Activated CD4-positive, alpha-beta T cell treated with anti-CD3 and anti-CD28 coated beads, Interleukin-2, amount 50 U/mL, for 16 hours (primary cell): ENCODE measurements at places on chromosomes 7 and 10.

DNA sequence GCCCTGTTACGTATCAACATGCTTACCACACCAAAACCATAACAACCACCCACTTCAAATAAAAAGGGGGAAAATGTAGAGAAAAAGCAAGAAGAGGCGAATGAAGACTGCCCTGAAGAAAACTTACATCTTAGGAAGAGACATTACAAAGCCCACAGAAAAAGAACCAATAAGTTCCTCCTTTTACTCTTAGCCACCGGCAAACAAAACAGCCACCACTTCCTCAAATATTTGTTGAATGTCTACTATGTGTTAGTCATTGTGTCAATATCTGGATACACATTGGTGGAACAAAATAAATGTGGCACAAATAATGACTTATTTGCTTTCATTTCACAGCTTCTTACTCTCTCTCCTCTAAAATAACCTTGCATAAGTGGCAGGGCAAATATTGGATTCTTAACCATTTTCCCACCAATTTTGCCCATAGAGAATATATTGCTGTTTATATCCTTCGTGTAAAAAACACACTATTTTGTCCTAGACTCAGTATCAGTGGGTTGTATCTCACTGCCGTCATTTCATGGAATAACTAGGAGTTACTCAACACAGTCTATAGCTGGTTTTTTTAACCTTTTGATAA lies 106.8 kb downstream of the ANK3 start:
- no peak for DNase-seq

DNA sequence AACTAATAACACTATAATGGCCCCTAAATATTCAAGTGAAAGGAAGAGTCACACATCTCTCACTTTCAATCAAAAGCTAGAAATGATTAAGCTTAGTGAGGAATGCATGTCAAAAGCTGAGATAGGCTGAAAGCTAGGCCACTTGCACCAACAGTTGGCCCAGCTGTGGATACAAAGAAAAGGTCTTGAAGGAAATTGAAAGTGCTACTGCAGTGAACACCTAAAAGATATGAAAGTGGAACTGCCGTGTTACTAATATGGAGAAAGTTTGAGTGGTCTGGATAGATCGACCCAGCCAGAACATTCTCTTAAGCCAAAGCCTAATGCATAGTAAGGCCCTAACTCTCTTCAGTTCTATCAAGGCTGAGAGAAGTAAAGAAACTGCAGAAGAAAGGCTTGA lies 12.1 kb upstream of the SNX13 start:
- DNase-seq = peak; percentile 88

- DNase-seq = no peak
Observed at GRCh38 chr7:101201695-101202602, 1.1 kb upstream of the MOGAT3 start.

- DNase-seq = no peak
Observed at GRCh38 chr10:63518690-63519288, 2.4 kb upstream of the REEP3 start.

GRCh38 chr10:10919976-10920375 lies 97.7 kb upstream of the CELF2 start:
- DNase-seq = no peak

GRCh38 chr7:108147031-108147563 lies 16.9 kb upstream of the LAMB4 start:
- no peak for DNase-seq

DNA sequence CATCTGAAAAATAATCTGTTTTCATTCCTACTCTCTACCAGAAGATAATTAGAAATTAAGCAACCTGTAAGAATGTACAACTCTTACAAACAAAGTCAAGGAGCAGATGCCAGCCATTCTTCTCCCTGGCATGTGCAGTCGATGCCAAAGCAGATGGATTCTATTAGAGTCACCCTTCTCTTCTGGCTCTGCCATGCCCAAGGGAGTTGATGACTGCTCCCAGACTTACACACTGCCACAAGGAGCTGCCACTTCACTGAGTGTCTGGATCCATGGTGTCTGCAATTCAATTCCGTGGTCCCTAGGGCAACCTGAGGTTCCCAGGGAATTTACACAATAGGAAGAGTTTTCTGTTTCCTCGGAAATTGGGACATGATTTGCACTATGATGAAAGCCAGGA lies 89.1 kb upstream of the IFRD1 start:
- no peak for DNase-seq

DNA sequence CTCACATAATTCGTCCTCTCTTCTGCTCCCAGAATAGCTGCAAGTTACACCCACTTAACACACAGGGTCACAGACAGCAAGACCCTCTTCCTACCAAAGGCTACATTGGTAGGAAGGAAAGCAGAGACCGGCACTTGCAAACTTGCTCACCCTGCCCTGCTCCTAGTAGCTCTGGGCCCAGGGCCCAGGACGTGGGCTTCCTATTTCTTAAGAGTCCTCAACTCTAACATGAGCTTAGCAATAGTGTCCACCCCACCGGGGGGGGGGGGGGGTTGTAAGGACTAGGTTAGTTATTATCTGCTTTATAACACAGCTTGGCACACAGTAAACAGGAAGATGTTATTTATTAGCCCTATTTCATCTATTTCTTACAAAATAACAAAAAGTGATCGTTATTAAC lies 106.6 kb downstream of the GRB10 start:
- DNase-seq = no peak

- peak; percentile 71 for DNase-seq
Observed at GRCh38 chr7:157337316-157338149, 729 bp downstream of the DNAJB6 start.

GRCh38 chr10:49505076-49505475 lies 33.8 kb downstream of the ERCC6 start:
- no peak for DNase-seq

DNA sequence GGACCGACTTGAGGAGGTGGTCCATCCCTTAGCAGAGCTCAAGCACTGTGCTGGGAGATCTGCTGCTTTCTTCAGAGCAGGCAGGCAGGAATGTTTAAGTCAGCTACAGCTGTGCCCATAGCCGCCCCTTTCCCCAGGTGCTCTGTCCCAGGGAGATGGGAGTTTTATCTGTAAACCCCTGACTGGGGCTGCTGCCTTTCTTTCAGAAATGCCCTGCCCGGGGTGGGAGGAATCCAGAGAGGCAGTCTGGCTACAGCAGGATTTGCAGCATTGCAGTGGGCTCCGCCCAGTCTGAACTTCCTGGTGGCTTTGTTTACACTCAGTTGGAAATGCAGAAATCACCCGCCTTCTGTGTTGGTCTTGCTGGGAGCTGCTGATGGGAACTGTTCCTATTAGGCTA lies 51.2 kb upstream of the SEMA3A start:
- no peak for DNase-seq

DNA sequence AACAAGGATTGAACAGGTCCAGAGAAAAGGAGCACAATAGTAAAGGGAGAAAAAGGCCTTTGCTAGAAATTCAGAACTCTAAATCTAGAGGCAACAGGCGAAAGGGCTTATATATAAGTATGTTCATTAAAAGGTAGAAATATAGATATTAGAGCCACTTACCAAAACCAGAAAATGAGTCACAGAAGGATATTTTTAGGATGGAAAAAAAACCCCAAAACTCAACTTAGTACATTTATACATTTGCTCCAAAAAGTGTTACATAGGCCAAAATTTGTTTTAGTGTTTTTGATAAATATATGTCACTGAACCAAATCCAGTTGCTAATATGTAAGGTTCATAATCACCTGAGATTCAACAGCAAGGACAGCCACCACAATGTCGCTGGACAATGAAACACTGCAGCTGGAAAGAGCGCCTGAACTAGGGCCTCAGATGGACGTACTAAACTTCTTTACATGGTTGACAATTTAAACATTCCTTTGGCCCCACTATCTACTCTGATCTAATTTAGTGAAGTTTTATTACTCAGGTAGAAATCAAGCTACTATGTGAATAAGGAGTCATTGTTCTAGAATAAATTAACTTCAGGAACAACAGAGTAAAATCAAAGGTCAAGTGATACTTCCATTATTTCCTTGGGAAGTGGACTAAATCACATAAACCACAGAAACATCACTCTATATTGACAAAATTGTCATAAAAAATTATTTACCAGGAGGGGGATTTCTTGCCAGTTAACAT lies 10.9 kb downstream of the FAM3C start:
- DNase-seq = no peak

DNA sequence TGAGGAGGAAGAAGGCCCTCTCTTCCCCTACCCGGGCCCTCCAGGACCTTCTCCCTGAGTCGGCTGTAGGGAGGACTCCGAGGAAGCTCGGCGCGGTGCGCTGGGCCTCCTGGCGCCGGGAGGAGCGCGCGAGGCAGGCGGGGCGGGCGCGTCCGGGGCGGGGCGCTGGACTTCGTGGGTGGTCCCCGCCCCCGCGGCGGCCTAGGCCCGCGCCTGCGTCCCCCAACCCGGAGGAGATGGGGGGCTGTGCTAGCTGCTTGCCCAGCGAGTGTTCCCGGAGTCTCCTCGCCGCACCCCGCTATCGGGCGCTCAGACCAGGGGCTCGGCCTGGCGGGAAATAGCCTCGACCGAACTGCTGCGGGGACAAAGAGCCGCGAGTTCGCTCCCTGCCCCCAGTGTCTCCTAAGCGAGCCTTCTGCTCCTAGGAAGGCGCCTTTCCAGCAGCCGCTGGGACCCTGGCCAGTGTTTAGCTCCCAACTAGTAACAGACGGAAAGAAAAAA lies 19.2 kb upstream of the SMO start:
- peak; percentile 22 for DNase-seq

DNA sequence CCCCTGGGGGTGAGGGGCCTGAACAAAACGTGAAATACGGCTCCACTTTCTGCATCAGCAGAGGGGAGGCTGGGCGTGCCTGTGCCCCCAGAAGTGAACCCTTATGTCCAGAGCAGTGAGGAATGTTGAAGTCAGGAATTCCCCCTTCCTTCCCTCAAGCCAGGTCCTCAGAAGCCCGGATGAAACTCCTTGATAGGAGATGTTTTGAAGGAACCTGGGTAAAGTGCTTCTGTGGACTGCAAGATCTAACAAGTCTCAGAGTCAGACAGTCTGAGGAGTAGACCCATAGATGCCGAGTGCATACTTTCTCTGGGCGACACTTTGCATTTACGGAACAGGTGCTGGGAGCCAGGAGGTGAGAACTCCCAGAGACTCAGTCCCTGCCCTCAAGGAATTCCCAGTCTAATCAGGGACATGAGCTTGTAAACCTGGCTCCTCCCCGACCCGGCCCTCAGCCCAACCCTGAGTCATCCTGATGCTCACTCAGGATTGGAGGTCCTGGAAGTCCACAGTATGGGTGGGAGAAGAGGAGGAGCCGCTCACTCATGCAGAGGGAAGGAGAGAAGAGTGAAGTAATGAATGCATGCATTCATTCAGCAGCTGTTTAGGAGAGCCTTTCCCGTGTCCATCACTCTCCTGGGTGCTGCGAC lies 179.5 kb upstream of the ITGB1 start:
- no peak for DNase-seq

DNA sequence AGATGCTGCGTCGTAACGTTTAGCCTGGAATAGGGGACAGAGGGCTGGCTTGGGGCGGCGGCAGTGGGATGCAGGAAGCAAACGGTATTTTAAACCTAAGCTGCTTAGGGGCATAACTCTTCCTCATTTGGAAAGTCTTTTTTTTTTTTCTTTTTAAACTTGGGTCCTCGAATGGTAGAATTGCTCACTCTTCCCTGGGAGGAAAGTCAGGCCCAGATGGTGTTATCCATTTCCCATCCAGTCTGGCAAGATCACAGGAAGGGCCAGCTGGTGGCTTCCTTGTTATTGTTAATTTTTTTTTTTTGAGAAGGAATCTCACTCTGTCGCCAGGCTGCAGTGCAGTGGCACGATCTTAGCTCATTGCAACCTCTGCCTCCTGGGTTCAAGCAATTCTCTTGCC lies 56.6 kb downstream of the TMEM209 start:
- no peak for DNase-seq

DNA sequence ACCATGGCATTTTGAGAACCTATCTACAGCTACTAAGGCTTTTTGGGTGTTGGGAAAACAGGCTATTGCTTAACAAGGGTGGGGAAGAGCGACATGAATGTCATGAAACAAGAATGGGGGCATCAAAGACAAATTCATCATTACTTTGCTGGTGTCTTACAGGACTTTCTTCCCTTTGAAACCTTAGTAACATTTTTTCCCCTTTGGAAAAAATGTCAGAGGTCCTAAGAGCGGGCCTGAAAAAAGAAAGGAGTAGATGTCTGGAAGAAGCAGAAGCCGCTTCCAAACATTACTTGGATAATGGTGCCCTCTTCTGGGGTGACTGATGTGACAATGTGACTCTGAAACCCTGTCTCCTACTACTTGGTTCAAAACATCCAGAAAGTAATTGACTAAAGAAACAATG lies 3.8 kb upstream of the DDX50 start:
- DNase-seq = peak; percentile 52

DNA sequence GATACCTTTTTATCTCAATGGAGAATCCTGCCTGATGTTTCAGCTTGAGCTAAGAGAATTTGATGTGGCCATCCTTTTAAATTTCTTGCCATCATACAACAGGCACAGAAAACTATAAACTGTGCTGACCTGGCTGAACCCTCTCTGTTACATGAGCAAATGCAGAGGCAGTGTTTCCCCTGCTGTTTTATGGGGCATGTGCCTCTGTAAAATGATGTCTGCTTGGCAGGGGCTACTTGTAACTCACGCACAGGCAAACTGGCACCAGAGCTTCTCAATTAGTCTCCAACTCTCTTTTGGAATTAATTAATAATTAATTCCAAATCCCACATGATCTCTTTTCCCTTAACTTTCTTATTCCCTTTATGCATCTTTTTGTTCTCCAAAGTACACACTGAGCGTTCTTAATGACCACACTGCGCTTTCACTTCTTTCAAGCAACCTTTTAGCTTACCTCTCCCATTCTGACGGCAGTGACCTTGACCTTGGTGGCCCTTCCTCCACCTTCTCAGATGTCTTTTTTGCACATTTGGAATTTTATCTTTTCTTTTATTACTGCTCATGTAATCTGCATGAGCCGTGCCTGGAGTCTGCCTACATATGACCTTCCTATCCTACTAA lies 334.0 kb downstream of the PLXNA4 start:
- no peak for DNase-seq

- DNase-seq = peak; percentile 12
Observed at GRCh38 chr7:128800567-128800966, 8.8 kb downstream of the CCDC136 start.

DNA sequence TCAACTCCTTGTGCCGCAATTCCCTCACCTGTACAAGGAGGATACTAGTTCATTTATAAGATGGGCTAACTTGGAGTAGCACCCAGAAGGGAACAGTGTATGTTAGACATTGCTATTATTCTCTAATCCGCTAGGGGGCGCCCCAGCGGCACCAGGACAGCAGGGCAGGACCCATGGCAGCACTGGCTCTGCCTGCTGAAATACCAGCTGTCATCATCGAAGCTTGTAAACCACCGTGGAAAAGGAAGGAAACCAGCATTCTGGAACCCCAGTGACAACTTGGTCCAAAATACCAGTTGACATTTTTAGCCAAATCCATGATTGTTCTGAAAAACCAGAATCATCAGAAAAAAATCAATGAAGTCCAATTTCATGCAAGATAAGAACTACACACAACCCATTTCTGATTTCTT lies 134.4 kb downstream of the ITGA8 start:
- peak; percentile 63 for DNase-seq
